ENCODE measurements at places on chromosomes 7 and 10.

- DNase-seq = no peak
Measured at GRCh38 chr7:90465816-90466215, 3.6 kb upstream of the PTTG1IP2 start.

GRCh38 chr7:109322833-109323232 is 753.2 kb downstream of the DNAJB9 start:
- no peak for DNase-seq

DNA sequence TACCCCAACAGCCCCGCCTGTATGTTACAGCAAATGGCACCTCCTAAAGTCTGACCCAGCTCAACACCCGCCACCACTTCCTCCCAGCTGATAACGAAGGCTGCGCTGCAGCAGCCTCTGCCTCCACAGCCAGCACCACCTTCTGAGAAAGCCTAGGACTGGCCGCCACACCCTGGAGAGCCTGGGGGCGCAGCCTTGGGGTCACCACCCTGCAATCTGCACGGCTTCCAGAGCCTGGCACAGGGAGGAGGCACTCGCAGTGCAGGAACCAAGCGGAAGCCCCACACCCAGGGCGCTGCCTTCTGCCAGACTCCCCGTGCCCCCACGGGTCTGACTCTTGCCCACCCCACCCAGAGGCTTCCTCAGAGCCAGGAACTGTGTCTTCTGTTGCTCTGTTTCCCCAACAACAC is 112.5 kb downstream of the MAD1L1 start:
- DNase-seq = peak; percentile 25

GRCh38 chr10:19491166-19491565 is 325.1 kb upstream of the PLXDC2 start:
- no peak for DNase-seq

- no peak for DNase-seq
Measured at GRCh38 chr7:33853361-33854062, 51.8 kb upstream of the BMPER start.

GRCh38 chr10:18666810-18667209 is 7.6 kb downstream of the ARL5B start:
- DNase-seq = no peak

DNA sequence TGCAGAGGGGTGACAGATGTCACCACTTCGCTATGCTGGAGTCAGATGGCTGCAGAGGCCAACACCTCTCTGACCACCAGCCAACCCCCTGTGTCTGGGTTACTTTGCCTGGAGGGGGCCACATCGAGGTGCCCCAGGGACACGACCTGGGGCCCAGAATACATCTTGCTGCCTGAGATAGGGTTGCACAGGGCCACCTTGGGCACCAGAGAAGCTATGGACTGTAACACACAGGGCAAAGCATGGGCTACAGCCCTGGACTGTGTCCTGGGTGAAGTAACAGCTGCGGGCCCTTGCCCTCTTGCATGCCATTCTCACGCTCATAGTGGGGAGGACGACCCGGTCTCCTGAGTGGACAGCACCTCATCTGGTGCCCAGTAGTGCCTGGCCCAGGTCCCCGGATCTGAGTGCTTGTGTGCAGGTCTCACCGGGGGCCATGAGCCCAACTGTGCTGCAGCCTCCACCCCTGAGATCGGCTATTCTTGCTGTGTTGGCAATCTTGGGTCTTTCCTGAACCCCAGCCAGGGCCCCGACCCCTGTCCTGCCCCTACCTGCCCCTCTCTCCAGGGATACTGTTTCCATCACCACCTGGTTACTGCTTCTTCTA is 115.2 kb upstream of the GDF10 start:
- no peak for DNase-seq

- DNase-seq = no peak
Measured at GRCh38 chr7:41110186-41110585, 592.7 kb downstream of the INHBA start.

- DNase-seq = no peak
Measured at GRCh38 chr10:110077436-110078130, 69.8 kb downstream of the ADD3 start.

DNA sequence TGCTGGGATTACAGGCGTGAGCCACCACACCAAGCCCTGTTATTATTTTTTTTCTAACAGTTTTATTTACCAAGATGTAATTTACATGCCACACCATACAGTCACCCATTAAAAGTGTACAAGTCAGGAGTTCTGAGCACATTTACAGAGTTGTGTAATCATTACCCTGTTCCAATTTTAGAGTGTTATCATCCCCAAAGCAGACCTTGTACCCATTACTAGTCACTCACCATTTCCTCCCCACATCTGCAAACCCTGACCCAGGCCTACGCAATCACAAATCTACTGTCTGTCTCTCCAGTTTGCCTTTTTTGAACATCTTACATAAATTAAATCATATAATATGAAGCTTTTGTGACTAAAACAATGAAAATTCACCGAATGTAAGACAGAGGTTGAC is 402.9 kb upstream of the FOXK1 start:
- no peak for DNase-seq

GRCh38 chr10:60141896-60142559 is 235.7 kb upstream of the CCDC6 start:
- no peak for DNase-seq

- no peak for DNase-seq
Measured at GRCh38 chr7:114008696-114009095, 89.9 kb upstream of the PPP1R3A start.

GRCh38 chr7:22219036-22219435 is 137.9 kb downstream of the RAPGEF5 start:
- no peak for DNase-seq
